ENCODE measurements at places on chromosomes 5 and 9. TPM values are rescaled to one million over a fixed set of nuclear protein-coding genes. Genes with fewer than 3 reads are reported as not detected.

Gene OR13D1
- not detected for total RNA-seq

DNA sequence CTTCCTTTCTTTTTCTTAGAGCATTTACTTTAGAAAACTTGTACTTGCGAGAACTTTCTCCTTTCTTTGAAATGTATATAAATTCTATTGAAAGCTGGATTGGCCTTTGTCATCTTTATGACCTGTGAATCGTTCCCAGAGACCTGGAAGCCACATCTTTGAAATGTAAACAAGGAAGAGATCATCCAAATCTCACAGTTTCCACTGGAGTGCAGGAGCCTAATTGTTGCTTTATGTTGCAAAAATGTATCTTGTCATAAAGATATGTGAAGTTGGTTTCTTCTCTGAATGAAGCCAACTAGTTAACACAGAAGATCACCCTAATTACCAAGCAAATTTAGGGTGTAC, 1101.8 kb downstream of the TAF11L14 start:
- peaks cover 26% of the 10 kb centered on the region for H3K4me1 ChIP-seq
- no peak overlapping the region for H3K27ac ChIP-seq
- H3K36me3 ChIP-seq, result peaks cover 48% of the 10 kb centered on the region
- no peaks in the 10 kb centered on the region for H3K27me3 ChIP-seq

GRCh38 chr9:73565833-73566465, 414.3 kb downstream of the ANXA1 start:
- H3K36me3 ChIP-seq, result no peaks in the 10 kb centered on the region
- no peak for DNase-seq
- H3K27ac ChIP-seq, result no peak overlapping the region
- H3K4me1 ChIP-seq, result no peaks in the 10 kb centered on the region

DNA sequence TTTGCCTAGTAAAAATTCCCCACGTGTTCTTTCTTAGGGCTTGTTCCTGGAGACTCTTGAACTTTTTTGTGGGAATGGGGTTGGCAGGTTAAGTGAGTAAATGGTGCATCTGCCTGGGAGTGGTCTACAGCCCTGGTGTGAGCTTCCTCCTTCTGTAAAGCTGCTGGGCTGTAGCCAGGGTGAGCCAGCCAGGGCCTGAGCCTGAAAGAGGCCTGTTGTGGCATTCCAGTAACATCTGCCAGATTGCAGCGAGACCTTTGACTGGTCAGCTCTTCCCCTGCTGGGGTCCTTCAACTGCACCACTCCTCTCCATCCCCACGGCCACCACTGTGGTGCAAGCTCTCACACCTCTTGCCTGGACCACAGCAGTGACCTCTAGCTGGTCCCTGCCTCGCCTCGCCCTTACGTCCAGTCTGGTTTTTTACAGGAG, 47.5 kb downstream of the SLC22A5 start:
- no peak overlapping the region for H3K27ac ChIP-seq
- DNase-seq, result no peak
- peaks cover 78% of the 10 kb centered on the region for H3K4me1 ChIP-seq
- no peak overlapping the region for H3K4me3 ChIP-seq

DNA sequence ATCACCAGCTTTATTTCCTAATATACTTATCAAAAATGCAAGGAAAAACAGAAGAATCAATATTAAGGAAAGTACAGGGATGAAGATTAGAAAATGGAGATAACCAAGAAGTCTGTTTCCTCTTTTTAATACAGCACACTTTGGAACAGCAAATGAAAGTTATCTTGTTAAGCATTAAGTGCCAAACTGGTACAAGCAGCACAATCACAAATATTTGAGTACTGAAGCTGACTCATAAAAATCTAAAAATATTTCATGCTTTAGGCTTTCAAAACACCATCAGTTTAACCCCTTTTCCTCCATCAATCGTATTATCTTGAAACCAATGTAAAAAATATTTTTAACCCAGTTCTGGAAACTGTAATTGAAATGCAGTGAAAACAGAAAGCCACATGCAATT, 2.7 kb downstream of the FBXW11 start:
- no peaks in the 10 kb centered on the region for H3K27me3 ChIP-seq
- H3K27ac ChIP-seq, result peak overlapping the region; percentile 70
- peaks cover 53% of the 10 kb centered on the region for H3K36me3 ChIP-seq
- no peak for DNase-seq
